ENCODE measurements at places on chromosomes 2 and 18. TPM values are rescaled to one million over a fixed set of nuclear protein-coding genes. Genes with fewer than 3 reads are reported as not detected.

The KLF7 gene
- 28.4 TPM for total RNA-seq

The ERBB4 gene
- total RNA-seq = 104 TPM

The MC4R gene
- not detected for total RNA-seq

The KATNAL2 gene
- 8.3 TPM for total RNA-seq

The IGFBP2 gene
- 281 TPM for total RNA-seq

The SPATA3 gene
- not detected for total RNA-seq

The SGO2 gene
- 4.6 TPM for total RNA-seq

The C2orf78 gene
- total RNA-seq = not detected

The CYS1 gene
- total RNA-seq = 151 TPM

The SNTG2 gene
- 1.6 TPM for total RNA-seq

The TMEM178A gene
- total RNA-seq = 40.5 TPM

The STRN gene
- total RNA-seq = 20.4 TPM

The LRATD1 gene
- total RNA-seq = 18.8 TPM

The LRPPRC gene
- 95.8 TPM for total RNA-seq

The ELOA2 gene
- total RNA-seq = not detected

The TUBB8B gene
- not detected for total RNA-seq

The LHCGR gene
- 1.3 TPM for total RNA-seq

The POTEI gene
- 0.06 TPM for total RNA-seq

The CGREF1 gene
- total RNA-seq = 3.6 TPM

The SIX3 gene
- total RNA-seq = not detected

The RAB6D gene
- not detected for total RNA-seq

The REG3A gene
- not detected for total RNA-seq

The HTRA2 gene
- 33.0 TPM for total RNA-seq

The ACYP2 gene
- 29.3 TPM for total RNA-seq

The G6PC2 gene
- 0.23 TPM for total RNA-seq

The DRC1 gene
- total RNA-seq = 0.76 TPM

The FAP gene
- total RNA-seq = 17.2 TPM

The WNT10A gene
- 2.0 TPM for total RNA-seq

The SEC11C gene
- 16.9 TPM for total RNA-seq

The HES6 gene
- total RNA-seq = 6.5 TPM

The TFPI gene
- 43.4 TPM for total RNA-seq

The REG1A gene
- total RNA-seq = not detected

The CCDC74A gene
- total RNA-seq = 20.4 TPM

The CDK5R2 gene
- total RNA-seq = 0.12 TPM

The AQP12A gene
- not detected for total RNA-seq

The SCN7A gene
- total RNA-seq = 17.2 TPM

The TBR1 gene
- 0.29 TPM for total RNA-seq

The GCC2 gene
- total RNA-seq = 39.2 TPM

The NDUFB3 gene
- total RNA-seq = 58.4 TPM

The SFXN5 gene
- 25.7 TPM for total RNA-seq

The TNS1 gene
- total RNA-seq = 166 TPM

The TRIM43 gene
- total RNA-seq = 0.18 TPM

The SANBR gene
- 13.1 TPM for total RNA-seq

All from metanephros (tissue), 2 donors.